ENCODE measurements at places on chromosomes 7 and 10.

DNA sequence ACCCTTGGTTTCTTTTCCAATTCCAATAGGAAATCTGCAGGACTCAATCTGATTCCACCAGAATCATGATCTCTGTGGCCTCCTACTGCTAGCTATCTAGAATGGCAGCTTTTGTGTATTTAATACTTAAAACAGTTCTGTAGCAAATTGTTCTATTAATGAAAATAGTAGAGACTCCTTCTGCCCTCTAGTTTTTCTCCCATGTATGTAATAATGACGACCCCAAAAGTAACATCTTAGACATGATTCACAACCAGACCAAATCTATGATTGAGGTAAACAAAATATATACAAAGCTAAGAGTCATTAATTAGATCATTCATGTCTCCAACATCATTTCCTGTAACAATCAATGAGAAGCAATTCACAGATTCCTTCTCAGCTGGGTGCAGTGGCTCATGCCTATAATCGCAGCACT is 259.1 kb upstream of the MKLN1 start:
- no peak for DNase-seq

DNA sequence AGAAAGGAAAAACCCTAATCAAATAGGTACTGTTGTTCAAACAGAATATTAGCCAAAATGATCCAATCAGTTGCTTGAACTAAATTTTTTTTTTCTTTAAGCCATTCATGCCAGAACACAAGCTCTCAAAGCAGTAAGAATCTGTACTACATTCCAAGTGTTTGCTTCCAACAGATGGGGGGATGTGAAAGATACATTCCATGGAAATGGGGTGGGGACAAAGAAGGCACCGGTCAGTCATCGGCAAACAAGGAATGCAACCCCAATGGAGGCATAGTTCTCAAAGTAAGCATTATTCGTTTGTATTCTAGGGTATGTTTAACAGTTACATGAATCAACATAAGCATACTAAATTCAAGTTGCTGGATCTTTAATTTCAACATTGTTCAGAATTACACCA is 32.5 kb downstream of the C10orf143 start:
- DNase-seq: no peak

GRCh38 chr10:48744587-48744986 is 59.9 kb downstream of the WDFY4 start:
- no peak for DNase-seq

GRCh38 chr10:15627617-15628196 is 92.0 kb downstream of the ITGA8 start:
- no peak for DNase-seq

DNA sequence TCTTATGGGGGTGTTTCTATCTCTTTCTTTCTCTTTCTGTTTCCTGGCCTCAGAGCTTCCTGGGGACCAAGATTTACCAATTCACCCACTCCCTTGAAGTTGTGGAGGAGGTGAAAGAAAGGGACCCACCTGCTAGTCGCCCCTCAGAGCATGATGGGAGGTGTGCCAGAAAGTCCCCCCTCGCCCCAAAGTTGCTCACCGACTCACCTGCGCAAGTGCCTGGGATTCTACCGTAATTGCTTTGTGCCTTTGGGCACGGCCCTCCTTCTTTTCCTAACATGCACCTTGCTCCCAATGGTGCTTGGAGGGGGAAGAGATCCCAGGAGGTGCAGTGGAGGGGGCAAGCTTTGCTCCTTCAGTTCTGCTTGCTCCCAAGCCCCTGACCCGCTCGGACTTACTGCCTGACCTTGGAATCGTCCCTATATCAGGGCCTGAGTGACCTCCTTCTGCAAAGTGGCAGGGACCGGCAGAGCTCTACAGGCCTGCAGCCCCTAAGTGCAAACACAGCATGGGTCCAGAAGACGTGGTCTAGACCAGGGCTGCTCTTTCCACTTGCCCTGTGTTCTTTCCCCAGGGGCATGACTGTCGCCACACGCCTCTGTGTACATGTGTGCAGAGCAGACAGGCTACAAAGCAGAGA is 12.2 kb downstream of the AQP1 start:
- DNase-seq: no peak
